NCI-H524 treated with DMSO at 0.1 percent for 48 hours (cell line): ENCODE measurements at places on chromosomes 7 and 10.

- no peak for DNase-seq
These were observed 10.6 kb downstream of the ZMIZ2 start for GRCh38 chr7:44759246-44759645.

- no peak for DNase-seq
These were observed 4.6 kb upstream of the NOLC1 start for GRCh38 chr10:102147561-102147960.

DNA sequence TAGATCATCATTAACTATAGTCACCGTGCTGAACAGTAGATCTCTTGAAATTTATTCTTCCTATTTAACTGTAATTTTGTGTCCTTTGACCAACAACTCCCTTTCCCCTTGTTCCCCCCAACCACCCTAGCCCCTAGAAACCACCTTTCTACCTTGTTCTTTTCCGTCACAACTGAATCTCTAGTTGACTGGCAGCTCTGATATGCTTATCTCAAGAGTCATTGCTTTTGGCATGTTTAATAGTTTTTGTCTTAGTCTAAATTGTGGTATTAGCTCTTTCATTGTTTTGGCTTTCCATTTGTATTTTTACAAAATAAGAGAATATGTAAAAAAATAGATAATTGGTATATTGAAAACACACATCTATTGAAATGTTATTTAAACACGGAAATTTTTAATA, 1.8 kb downstream of the GNAT3 start:
- no peak for DNase-seq

DNA sequence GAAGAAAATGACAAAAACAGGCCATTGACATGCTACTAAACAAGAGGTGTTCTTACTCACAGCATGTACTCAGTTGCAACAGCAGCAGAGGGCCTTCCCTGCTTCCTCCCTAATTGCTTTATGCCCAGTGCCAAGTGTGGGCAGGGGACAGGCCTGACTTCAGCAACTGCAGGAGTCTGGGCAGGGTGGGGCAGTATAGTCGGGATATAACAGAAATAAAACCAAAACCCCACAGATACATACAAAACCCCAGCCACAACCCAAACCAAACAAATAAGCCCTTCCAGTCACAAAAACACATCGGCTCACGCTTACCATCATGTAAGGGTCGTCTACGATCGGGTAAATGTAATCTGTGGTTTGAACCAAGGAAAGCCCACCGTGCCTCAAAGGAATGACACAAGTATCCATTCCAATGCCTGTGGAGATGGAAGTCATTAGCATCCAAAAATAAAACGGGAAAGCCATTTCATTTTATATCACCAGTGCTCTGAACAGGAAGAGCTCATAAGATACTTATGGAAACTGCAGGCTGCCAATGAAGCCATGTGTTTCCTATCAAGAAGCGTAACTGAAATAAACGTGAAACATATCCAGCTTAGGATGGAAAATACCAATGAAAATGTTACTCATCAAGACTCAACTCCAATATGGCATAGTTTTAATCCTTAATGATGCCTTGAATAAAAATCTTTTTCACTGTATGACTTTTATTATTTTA, 9.5 kb downstream of the SEPHS1 start:
- no peak for DNase-seq

GRCh38 chr10:69716711-69717560, 84.8 kb upstream of the COL13A1 start:
- no peak for DNase-seq
